Kidney (tissue), 22 donors: ENCODE measurements at places on chromosomes 12 and 14.

DNA sequence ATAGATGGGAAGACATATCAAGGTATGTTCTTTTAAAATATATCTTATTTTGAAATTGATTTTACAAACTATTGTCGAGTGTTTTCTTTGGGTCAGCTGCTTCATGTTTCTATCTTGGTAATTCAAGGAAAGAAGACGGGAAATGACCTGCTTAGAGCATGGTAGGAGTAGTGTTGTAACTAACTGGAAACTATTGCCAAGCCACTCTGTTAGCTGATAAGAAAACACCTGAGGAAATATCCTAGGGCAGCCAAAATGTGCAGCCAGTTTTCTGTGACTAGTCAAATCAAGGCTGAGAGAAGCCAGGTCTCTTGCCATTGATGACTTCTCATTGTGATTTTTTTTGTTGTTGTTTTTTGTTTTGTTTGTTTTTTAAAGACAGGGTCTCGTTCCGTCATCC, 30.2 kb downstream of the METAP2 start:
- DNase-seq: no peak
- no peaks in the 10 kb centered on the region for H3K27me3 ChIP-seq
- H3K4me1 ChIP-seq: no peaks in the 10 kb centered on the region

DNA sequence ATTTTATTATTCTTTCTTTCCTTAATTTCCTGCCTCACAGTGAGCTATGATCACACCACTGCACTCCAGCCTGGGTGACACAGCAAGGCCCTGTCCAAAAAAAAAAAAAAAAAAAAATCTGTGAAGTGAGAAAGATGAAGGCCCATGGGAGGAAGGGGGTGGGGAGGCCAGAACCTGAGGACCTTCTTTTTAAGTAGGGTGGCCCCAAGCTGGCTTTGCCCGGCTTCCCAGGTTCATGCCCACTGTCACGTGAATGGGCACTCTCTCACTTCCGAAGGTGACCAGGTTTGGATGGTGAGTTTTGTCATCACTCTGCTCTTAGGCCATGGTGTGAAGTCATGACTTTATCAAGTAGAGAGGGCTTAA, 82.3 kb downstream of the TNFAIP2 start:
- no peaks in the 10 kb centered on the region for H3K27me3 ChIP-seq
- no peaks in the 10 kb centered on the region for H3K36me3 ChIP-seq
- peak overlapping the region; percentile 91 for H3K4me3 ChIP-seq
- H3K4me1 ChIP-seq: no peaks in the 10 kb centered on the region

- no peaks in the 10 kb centered on the region for H3K27me3 ChIP-seq
- peak; percentile 56 for DNase-seq
- H3K27ac ChIP-seq: peak overlapping the region; percentile 34
Observed at GRCh38 chr14:73634011-73634833, 10.6 kb upstream of the DNAL1 start.

DNA sequence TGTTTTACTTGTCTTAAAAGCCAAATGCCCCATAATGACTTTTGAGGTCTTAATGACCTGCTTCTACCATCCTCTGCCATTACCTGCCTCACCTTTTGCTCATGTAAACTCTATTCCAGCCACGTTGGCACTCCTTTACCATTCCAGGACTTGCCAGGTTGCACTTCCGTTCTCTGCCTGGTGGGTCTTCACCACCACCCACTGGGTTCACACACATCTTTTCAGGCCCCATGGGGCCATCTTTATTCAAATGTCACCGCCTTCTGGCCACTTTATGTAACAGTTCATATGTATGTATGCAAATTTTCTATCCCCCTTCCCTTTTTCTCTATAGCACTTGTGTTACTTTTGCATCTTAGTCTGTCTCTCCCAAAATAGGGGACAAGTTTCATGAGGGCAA, 57.7 kb downstream of the ATP2A2 start:
- H3K4me1 ChIP-seq: no peaks in the 10 kb centered on the region
- no peak overlapping the region for H3K27ac ChIP-seq
- DNase-seq: no peak
- H3K27me3 ChIP-seq: no peaks in the 10 kb centered on the region
- no peak overlapping the region for H3K4me3 ChIP-seq

GRCh38 chr12:29992366-29992765, 208.6 kb upstream of the TMTC1 start:
- H3K4me1 ChIP-seq: no peaks in the 10 kb centered on the region

- no peaks in the 10 kb centered on the region for H3K27me3 ChIP-seq
- H3K27ac ChIP-seq: no peak overlapping the region
- no peak overlapping the region for H3K4me3 ChIP-seq
- no peaks in the 10 kb centered on the region for H3K4me1 ChIP-seq
Observed at GRCh38 chr12:19614601-19615383, 175.5 kb downstream of the AEBP2 start.

DNA sequence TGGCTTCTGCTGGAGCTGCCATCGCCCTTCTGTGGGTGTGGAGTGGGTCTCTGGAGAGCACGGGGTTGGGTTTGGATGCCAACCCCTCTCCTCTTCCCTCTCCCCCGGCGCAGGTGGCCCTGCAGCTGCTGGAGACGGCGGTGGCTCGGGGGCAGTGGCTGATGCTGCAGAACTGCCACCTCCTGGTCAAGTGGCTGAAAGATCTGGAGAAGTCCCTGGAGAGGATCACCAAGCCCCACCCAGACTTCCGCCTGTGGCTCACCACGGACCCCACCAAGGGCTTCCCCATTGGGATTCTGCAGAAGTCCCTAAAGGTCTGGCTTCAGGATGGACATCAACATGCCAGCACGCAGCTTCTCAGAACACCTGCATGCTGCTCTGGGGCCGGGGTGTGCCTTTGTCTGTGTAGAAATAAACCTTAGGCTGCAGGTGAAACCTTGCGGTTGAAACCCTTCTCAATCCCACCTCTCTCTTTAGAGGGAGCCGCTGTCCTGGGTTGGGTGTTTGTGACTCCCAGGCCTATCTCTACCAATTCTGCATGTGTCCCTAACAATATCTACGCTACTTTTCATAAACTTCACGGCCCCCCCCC, 44.3 kb downstream of the CCDC92 start:
- no peak overlapping the region for H3K4me3 ChIP-seq
- no peaks in the 10 kb centered on the region for H3K27me3 ChIP-seq
- no peaks in the 10 kb centered on the region for H3K4me1 ChIP-seq
- H3K36me3 ChIP-seq: no peaks in the 10 kb centered on the region
- no peak overlapping the region for H3K27ac ChIP-seq

DNA sequence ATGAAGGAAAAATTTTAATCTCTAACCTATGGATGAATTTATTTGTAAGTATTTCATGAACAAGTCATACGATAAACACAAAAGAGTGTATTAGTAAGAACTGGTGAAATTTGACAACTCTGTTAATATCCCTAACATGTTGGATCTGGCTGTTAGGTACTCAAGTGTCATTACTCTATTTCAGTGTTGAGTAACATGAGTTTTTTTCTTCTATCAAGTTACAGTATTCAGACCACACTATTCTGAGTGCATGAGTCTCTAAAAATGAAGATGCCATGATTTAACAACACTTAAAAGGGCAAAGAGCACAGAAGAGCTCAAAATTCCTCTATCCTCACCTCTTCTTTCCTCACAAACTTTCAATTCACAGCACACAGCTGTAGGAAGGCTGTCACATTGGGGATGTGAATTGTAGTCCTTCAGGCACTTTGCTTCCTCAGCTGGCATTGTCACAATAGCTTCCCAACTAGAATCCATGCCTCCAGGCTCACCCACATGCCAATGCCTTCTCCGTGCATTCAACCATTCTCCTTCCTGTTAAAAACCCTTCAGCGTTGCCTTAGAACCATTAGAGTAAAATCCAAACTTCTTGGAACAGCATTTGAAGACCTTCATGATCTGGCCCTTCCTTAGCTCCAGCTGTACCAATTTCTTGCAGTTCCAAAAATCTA, 73.7 kb upstream of the DBX2 start:
- no peak for DNase-seq
- H3K4me3 ChIP-seq: no peak overlapping the region
- no peaks in the 10 kb centered on the region for H3K36me3 ChIP-seq
- no peaks in the 10 kb centered on the region for H3K27me3 ChIP-seq

GRCh38 chr14:58876608-58877007, 238.8 kb downstream of the DACT1 start:
- no peaks in the 10 kb centered on the region for H3K27me3 ChIP-seq
- no peaks in the 10 kb centered on the region for H3K36me3 ChIP-seq
- no peaks in the 10 kb centered on the region for H3K4me1 ChIP-seq
- DNase-seq: no peak
- no peak overlapping the region for H3K27ac ChIP-seq

DNA sequence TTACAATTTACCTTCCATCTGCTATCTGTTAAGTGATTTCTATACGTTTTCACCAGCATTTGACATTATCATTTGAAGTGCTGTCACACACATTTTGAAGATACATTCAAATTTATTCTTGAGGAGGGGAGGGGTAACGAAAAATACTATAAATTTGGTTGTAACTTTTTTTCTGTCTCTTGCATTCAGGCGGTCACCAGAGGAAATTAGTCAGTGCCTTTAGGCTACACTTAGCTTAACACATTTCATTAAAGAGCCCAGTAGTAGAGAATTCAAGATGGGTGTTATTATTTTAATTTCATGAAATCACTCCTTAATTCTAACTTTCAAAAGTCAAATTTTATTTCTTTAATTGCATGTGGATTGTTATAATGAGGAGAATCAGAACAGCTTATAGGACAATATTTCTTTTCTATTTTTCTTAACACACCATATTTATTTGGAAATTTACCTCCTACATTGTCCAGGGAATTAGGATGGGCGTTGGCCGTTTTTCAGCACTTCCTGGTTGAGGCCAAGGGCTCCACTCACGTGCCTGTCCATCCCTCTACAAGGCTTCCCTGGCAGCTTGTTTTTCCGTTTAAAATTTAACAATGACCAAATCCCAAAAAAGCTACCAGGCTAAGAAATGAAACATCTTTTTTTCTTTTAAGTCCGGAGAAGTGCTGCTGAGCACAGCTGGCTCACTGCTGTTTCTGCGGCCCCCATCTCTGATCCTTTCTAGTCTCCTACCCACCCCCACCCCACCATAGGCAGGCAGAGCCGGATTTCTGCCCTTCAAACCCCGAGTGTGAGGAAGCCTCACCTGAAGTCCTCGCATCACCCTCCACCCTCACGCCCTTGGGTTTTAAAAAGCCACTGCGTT, 1.1 kb upstream of the FAR2 start:
- H3K27me3 ChIP-seq: no peaks in the 10 kb centered on the region
- peak; percentile 49 for DNase-seq
- H3K36me3 ChIP-seq: no peaks in the 10 kb centered on the region
- H3K4me1 ChIP-seq: peaks cover 2% of the 10 kb centered on the region

GRCh38 chr14:77024171-77024691, 4.3 kb downstream of the IRF2BPL start:
- H3K4me3 ChIP-seq: peak overlapping the region; percentile 57
- H3K27me3 ChIP-seq: no peaks in the 10 kb centered on the region
- H3K4me1 ChIP-seq: peaks cover 26% of the 10 kb centered on the region
- H3K27ac ChIP-seq: peak overlapping the region; percentile 56
- DNase-seq: peak; percentile 85

DNA sequence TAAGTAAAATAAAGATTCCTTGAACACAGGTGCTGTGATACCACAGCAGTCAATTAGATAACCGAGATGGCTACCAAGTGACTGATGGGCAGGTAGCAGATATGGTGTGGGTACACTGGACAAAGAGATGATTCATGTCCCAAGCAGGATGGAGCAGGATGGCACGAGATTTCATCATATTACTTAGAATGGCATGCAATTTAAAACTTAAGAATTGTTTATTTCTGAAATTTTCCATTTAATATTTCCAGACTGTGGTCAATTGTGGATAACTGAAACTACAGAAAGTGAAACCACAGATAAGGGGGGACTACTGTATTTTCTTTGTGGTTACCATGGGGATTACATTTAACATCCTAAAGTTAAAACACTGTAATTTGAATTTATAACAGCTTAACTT, 7.5 kb upstream of the ZFP36L1 start:
- no peak for DNase-seq
- H3K27ac ChIP-seq: no peak overlapping the region
- H3K36me3 ChIP-seq: no peaks in the 10 kb centered on the region
- no peak overlapping the region for H3K4me3 ChIP-seq

DNA sequence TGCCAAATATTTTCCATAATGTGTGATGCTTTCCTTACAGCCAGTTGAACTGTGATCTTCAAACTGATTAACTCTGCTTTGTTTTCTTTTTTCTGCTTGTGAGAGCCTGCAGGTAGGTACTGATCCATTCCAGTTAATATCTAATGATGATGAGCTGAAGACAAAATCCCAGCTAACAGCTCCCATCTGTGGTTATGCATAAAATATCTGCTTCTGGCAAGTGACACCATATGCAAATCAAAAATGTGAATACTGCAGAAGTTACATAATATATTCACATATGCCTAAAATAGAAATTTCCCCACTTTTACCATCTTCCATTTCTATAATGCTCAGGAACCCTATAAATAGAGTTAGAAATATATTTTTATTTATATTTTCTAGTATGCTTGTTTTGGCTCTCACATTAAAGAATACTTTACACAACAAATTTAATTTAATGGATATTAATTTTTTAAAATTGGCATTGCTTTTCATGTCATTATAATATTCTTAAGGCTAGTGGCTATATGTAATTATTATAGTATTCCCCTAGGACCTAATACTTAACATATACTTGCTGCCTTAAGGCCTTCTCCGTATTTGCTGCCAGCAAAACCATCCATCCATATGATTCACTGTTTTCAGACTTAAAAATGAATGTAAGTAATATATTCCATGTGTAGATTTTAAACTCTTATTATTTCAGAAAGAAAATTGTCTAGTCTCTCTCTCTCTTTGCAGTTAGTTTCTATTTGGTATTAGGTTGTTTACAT, 83.8 kb downstream of the CCER1 start:
- no peak overlapping the region for H3K4me3 ChIP-seq
- no peaks in the 10 kb centered on the region for H3K36me3 ChIP-seq
- no peaks in the 10 kb centered on the region for H3K4me1 ChIP-seq
- no peaks in the 10 kb centered on the region for H3K27me3 ChIP-seq
- no peak overlapping the region for H3K27ac ChIP-seq

- no peaks in the 10 kb centered on the region for H3K27me3 ChIP-seq
- no peaks in the 10 kb centered on the region for H3K36me3 ChIP-seq
- H3K27ac ChIP-seq: no peak overlapping the region
- DNase-seq: no peak
- no peak overlapping the region for H3K4me3 ChIP-seq
- H3K4me1 ChIP-seq: no peaks in the 10 kb centered on the region
Observed at GRCh38 chr14:22071006-22071405, 397.4 kb upstream of the OR4E1 start.

GRCh38 chr12:6819106-6820030, 2.3 kb upstream of the GPR162 start:
- peaks cover 12% of the 10 kb centered on the region for H3K4me1 ChIP-seq
- H3K27ac ChIP-seq: no peak overlapping the region
- no peak overlapping the region for H3K4me3 ChIP-seq

DNA sequence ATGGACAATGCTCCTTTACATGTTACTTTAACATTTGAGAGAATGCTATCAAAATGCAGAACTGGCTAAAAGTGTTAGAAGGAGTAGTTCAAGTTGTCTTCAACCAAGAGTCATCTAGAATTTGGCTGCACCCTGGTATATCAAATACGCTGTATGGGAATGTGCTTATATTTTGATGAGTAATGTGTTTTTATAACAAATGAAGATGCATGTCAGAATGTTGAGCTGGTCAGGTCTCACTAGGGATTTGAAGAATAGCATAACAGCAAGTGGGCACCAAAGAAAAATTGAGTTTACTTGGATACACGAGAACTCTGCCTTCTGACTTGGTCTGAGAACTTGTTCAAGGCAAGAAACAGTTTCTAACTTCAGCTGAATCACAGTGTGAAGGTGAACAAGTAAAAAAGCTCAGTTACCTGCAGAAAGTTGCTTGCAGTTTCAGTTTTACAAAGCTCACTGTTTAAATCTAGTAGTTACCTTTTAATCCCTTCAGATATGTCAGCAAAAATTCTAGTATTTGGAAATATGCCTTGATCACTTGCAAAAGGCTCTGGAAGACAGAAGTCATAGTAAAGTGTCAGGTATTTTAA, 82.3 kb downstream of the PDE3A start:
- H3K4me1 ChIP-seq: no peaks in the 10 kb centered on the region
- H3K27me3 ChIP-seq: no peaks in the 10 kb centered on the region
- DNase-seq: no peak
- H3K36me3 ChIP-seq: no peaks in the 10 kb centered on the region
- no peak overlapping the region for H3K27ac ChIP-seq
